ENCODE measurements at places on chromosomes 1 and 21.
A peak's percentile ranks its signal among the peaks of the same experiment; 100 is the strongest.

GRCh38 chr1:65341381-65341780 is 32.0 kb downstream of the DNAJC6 start:
- DNase-seq = no peak

DNA sequence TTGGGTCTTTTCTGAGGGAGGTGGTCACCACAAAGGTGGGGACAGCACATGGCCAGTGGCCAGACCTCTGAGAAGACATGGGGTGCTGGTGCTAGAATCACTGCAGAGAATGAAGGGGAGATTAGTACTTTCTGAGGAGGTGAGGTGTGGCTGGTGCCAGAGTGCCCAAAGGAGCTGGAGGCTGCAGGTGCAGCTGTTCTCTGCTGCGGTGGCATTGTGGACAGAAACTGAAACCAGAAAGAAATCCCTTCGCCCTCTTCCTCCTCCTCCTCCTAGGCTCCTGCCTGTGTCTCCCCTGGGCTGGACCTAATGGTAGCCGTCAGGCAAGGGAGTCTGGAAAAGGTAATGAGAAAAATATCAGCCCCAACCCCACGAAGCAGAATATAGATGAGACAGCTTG is 261.7 kb downstream of the TM2D1 start:
- no peak for DNase-seq

- DNase-seq = peak; percentile 59
Measured at GRCh38 chr1:236608930-236609726, 4.8 kb upstream of the HEATR1 start.

DNA sequence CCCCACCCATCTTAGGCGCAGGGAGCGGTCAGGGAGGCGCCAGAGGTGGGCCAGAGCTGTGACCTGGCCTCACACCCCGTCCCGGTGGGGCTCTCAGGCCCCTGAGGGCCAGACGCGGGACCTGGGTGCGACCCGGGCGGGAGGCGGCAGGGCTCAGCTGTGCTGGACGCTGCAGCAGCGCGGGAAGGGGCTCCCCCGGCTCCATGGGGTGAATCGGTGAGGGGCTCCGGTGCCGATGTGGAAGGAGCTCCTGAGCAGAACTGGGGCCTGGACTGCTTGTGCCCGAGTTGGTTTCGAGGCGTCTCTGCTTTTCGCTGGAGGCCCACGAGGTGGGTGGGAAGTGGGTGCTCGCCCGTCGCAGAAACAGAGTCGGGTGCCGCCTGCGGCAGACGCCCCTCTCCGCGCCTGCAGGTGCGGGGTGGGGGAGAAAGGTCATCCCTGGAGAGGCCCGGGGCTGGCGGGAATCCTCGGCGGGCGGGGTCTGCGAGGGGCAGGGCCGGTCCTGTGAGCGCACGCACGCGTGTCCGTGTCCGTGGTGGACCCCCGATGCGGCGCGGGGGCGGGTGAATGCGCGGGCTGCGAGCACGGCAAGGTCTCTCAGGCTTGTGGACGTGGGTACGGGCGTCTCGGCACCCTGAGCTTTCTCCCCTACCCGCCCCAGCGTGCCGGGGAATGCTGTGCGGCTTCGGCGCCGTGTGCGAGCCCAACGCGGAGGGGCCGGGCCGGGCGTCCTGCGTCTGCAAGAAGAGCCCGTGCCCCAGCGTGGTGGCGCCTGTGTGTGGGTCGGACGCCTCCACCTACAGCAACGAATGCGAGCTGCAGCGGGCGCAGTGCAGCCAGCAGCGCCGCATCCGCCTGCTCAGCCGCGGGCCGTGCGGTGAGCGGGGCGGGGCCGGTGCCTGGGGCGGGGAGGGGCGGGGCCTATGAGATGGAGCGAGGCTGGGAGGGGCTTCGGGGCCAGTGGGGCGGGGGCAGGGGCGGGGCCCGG is 20.4 kb downstream of the AGRN start:
- DNase-seq = peak; percentile 80

DNA sequence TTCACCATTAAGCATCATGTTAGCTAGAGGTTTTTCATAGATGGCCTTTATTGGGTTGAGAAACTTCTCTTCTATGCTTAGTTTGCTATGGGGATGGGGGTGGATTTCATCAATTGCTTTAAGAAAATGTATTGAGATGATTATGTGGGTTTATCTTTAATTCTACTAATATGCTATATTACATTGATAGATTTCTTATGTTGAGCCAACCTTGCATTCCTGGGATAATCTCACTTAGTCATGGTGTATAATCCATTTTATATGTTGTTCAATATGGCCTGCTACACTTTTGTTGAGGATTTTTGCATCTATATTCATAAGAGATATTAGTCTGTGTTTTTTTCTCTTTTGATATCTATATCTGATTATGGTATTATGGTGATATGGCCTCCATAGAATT is 70.7 kb downstream of the MAP3K7CL start:
- DNase-seq = no peak

GRCh38 chr21:36297938-36298572 is 21.9 kb upstream of the MORC3 start:
- peak; percentile 49 for DNase-seq

- DNase-seq = no peak
Measured at GRCh38 chr1:12100071-12100470, 37.0 kb downstream of the TNFRSF8 start.

DNA sequence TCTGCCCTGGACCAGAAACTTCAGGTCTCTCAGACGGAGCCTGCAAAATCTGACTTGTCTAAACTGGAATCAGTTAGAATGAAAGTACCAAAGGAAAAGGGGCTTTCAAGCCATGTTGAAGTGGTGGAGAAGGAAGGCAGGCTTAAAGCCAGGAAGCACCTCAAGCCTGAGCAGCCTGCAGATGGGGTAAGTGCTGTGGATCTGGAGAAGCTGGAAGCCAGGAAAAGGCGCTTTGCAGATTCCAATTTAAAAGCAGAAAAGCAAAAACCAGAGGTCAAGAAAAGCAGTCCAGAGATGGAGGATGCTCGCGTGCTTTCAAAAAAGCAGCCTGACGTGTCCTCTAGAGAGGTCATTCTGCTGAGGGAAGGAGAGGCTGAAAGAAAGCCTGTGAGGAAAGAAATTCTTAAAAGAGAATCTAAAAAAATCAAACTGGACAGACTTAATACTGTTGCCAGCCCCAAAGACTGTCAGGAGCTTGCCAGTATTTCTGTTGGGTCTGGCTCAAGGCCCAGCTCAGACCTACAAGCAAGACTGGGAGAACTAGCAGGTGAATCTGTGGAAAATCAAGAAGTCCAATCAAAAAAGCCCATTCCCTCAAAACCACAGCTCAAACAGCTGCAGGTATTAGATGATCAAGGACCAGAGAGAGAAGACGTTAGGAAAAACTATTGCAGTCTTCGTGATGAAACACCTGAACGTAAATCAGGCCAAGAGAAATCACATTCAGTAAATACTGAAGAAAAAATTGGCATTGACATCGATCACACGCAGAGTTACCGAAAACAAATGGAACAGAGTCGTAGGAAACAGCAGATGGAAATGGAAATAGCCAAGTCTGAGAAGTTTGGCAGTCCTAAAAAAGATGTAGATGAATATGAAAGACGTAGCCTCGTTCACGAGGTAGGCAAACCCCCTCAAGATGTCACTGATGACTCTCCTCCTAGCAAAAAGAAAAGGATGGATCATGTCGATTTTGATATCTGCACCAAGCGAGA is 46.6 kb downstream of the ZBTB17 start:
- DNase-seq = no peak

DNA sequence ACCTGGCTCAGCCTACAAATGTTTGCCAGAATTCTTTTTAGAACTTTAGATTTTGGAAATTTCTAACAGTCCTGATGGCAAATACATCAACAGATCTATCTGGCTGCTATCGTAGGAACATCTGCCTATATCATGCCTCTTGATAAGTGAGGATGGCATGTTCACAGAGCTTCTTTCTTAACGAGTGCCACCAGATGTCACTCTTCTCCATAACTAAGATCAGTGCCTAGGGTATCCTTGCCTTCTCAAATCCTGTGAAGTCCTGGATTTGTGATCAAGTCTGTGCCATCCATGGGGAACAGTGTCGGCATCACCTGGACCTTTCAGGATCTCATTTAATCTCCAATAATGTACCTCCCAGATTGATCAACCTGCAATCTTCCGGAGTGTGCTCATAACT is 36.5 kb upstream of the CD5L start:
- DNase-seq = peak; percentile 55

- DNase-seq = no peak
Measured at GRCh38 chr1:206975306-206975705, 5.0 kb upstream of the FCAMR start.

DNA sequence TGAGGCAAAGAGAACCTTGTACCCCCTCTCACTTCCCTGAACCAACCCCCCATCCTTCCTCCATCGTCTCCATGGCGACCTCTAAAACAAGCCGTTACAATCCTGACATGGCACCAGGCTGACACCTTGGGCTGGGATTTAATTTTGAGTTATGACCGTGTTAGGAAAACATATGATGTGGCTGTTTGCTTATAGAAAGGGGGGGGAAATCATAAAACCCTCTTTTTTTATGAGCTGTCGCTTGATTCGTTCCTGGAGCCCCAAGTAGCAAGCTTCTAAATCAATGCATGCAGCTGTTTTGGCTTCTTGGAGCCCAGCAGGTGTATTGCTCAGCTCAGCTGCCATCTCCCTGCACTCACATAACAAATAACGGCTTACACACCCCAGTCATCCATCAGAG is 301.2 kb upstream of the SPAG17 start:
- no peak for DNase-seq

GRCh38 chr1:212838145-212838544 is 9.3 kb downstream of the SPATA45 start:
- DNase-seq = no peak

GRCh38 chr1:112450773-112451172 is 54.8 kb downstream of the CTTNBP2NL start:
- no peak for DNase-seq

GRCh38 chr1:183806675-183807074 is 1.8 kb downstream of the RGL1 start:
- no peak for DNase-seq

- DNase-seq = no peak
Measured at GRCh38 chr1:34115233-34115632, 49.8 kb downstream of the CSMD2 start.

DNA sequence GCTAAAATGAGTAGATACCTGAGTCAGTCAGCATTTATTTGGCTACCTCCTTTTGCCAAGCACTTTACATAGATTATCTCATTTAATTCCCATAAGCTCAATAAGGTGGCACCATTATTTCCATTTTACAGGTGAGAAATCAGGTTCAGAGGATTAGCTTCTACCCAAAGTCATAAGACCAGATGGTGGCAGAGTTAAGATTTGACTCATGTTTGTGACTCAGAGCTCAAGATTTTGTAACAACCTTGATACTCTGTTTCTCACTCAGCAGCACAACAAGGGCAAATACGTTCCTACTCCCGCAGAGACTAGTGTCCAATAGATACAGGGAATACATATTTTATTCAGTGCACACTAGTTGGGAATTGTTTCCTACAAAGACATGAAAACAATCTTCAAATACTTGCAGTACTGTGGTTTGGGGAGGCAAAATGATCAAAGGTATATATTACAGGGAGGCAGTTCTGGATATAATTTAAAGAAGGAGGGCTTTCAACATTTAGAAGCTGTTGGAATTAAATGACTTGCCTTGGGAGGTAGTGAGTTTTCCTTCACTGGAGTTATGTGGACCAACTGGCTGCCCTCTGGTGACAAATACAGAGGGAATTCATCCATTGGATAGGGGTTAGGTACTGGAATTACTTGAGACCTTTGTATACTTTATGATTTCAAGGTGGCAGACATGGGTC is 3.6 kb downstream of the LEPR start:
- DNase-seq = peak; percentile 96

GRCh38 chr1:96596226-96596922 is 125.2 kb upstream of the PTBP2 start:
- peak; percentile 10 for DNase-seq

DNA sequence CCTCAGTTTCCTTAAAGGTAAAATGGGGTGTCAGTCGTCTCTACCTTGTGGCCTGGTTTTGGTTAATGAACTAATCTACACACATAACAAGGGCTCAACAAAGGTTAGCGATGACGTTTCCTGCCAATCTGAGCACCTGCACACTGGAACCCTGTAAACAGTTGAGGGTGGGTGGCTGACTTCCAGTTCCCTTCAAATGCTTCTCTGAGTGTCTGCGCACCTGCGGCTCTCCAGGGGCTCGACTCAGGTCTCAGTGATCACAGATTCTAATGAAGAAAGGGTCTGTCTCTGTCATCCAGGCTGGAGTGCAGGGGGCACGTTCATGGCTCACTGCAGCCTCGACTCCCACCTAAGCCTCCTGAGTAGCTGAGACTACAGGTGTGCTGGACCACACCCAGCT is 3.3 kb upstream of the AGPAT3 start:
- no peak for DNase-seq

DNA sequence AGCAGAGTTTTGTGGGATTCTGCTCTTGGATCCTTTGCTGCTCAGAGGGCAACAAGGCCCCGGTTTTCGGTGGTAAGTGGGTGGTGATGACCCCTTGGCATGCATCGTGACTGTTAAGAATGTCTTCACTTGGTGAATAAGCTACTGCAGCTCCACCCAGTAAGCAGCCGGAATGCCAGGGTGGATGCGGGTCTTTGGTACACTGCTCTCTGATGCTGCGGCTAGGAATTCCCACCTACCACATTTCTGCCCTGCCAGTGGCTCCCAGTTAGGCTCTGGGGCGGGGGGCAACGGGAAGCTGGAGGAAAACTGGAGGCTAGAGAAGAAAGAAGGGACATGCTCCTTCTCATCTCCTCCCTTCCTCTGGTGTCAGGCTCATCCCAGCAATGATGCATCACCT is 180.4 kb upstream of the GALNT2 start:
- no peak for DNase-seq

GRCh38 chr1:227316456-227316855 is 1.8 kb downstream of the CDC42BPA start:
- no peak for DNase-seq

DNA sequence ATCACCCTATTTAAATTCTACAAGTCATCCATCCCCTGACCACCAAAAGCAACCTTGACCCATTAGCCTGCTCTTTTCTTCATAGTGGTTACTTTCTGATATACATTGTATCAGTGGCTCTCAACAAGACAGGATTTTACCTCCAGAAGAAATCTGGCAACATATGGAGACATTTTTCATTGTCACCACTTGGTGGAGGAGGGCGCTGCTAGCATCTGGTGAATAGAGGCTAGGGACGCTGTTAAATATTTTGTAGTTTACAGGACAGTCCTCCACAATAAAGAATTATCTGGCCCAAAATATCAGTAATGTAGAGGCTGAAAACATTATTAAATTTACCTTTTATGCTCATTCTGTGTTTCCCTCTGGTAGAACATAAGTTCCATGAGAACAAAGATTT is 6.1 kb downstream of the HSPA13 start:
- no peak for DNase-seq

- DNase-seq = no peak
Measured at GRCh38 chr1:203170625-203171330, 4.8 kb downstream of the MYBPH start.

Measured in AG10803 (cell line).